ENCODE measurements at places on chromosomes 5 and 9. TPM values are rescaled to one million over a fixed set of nuclear protein-coding genes. Genes with fewer than 3 reads are reported as not detected.

The EQTN gene
- total RNA-seq = not detected

The AQP3 gene
- 173 TPM for total RNA-seq

The INSL4 gene
- total RNA-seq = not detected

The FAM13B gene
- total RNA-seq = 55.3 TPM

- DNase-seq = no peak
Observed at GRCh38 chr5:135881244-135881643, 14.4 kb downstream of the IL9 start.

GRCh38 chr9:78213712-78214111 lies 22.2 kb upstream of the CEP78 start:
- DNase-seq = peak; percentile 12

DNA sequence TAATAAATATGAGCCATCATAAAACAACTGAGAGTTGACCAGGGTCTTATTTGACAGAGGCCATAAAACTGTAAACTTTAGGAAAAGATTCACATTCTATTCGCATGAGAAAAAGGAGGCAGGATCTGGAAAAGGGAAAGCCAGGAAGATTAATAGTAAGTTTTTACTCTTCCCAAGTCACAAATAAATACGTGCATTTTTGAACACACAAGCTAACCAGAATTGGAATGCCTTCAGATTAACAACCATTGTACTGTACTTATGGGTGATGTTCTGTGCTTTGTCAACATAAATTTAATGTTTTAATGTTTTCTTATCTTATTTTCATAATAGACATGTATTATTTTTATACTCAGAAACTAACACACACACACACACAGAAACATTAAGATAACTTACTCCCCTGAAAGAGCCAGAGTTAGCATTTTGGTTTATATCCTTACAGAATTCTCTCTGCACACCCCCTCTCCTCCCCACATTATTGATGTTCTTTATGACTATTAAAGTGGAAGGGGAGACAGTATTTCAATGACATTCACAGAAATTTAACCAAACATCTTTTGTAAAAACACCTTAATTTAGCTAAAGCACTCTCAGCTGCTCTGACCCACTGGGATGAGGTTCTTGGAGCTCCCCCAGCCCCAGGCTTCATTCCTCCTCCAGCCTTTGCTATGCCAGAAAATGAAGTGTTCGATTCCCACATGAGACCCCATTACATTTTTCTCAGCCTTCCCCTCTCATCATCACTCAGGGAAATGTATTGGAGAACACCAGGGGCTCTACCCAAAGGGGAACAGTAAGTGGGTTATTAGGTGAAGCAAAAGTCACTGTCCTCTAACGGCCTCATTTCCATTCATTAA lies 155.5 kb downstream of the ESM1 start:
- no peak for DNase-seq

GRCh38 chr9:107119735-107120134 lies 163.3 kb upstream of the RAD23B start:
- DNase-seq = no peak

- no peak for DNase-seq
Observed at GRCh38 chr9:21287280-21287679, 17.8 kb downstream of the IFNA5 start.

DNA sequence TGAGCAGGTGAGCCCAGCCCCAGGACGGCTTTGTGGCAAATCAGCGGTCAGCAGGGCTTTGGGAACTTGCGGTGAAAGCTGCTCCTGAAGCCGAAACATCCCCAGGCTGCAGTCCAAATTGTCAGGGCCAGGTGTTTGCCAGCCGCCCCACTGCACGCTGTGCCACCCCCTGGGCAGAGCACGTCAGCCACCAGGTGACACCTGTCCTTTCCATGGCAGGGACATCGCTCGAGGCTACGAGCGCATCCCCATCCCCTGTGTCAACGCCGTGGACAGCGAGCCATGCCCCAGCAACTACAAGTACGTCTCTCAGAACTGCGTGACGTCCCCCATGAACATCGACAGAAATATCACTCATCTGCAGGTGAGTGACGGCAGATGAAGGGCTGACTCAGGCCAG lies 64.4 kb upstream of the CACNA1B start:
- no peak for DNase-seq

- DNase-seq = no peak
Observed at GRCh38 chr5:162496100-162496808, 428.7 kb downstream of the GABRG2 start.

DNA sequence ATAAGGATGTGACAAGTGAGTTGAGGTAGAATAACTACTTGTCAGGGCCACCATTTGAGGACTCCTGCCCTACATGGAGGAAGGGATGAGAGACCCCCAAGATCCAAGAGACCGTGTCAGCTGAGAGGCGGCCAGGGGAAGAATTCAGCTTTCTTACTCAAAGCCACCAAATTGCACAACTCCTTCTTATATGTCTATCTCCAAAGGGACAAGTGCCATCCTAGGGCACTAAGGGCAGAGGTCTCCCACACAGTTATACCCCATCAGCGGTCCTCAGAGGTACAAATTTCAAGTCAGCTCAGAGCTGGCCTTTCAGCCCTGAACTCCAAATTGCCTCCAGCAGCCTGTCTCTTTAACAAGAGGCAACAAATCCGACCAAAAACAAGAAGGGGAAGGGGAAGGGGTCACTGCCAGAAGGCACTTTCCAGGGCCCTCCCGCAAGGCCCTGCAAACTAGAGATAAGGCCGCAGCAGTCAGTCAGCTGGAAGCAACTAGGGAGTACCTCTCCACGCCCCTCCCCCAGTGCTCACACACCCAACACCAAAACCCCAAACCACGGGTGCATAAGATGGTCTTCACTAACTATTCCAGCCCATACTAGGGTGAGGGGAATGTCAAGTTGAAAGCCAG lies 6.1 kb upstream of the STOML2 start:
- DNase-seq = no peak

- DNase-seq = no peak
Observed at GRCh38 chr5:68673106-68673822, 420.6 kb upstream of the SLC30A5 start.

GRCh38 chr5:140054086-140054689 lies 11.1 kb upstream of the NRG2 start:
- DNase-seq = no peak

DNA sequence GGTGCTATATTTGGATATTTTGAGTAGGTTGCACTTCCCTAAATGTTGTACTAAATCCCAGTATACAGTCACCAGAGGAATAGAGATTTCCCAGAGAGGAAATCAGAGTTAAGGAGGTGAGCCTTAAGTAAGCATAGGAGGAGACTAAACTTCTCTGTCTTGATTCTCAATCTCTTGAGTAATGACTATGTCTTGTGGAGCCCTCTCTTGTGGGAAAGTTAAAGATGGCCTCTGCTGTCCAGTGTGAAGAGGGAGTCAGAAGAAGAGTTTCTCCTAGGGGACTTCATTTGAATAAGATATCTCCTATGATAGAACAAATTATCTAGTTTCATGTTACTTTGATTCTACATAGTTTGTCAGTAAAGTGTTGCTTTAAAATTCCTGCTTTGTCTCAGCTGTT lies 502.5 kb downstream of the PDE4D start:
- DNase-seq = no peak

- DNase-seq = no peak
Observed at GRCh38 chr9:37010180-37010579, 23.9 kb downstream of the PAX5 start.

- DNase-seq = no peak
Observed at GRCh38 chr9:106590759-106591505, 272.0 kb upstream of the ZNF462 start.

DNA sequence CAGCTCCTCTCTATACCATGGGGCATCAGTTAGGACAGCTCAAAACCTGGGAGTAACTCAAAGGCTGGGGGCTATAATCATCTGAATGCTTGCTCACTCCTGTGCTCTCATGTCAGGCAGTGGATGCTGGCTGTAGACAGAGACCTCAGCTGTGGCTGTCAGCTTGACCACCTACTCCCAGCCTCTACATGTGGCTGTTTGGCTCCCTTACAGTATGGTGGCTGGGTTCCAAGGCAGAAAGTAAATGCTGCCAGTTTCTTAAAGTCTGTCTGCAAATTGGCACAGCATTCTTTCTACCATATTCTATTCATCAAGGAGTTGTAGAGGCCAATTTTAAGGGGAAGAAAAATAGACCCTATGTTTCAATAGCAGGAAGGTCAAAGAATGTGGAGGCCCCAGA lies 66.9 kb downstream of the TMC1 start:
- DNase-seq = no peak

GRCh38 chr5:147666419-147666818 lies 116.1 kb downstream of the JAKMIP2 start:
- DNase-seq = no peak

GRCh38 chr9:111149018-111149759 lies 110.9 kb upstream of the LPAR1 start:
- DNase-seq = no peak

DNA sequence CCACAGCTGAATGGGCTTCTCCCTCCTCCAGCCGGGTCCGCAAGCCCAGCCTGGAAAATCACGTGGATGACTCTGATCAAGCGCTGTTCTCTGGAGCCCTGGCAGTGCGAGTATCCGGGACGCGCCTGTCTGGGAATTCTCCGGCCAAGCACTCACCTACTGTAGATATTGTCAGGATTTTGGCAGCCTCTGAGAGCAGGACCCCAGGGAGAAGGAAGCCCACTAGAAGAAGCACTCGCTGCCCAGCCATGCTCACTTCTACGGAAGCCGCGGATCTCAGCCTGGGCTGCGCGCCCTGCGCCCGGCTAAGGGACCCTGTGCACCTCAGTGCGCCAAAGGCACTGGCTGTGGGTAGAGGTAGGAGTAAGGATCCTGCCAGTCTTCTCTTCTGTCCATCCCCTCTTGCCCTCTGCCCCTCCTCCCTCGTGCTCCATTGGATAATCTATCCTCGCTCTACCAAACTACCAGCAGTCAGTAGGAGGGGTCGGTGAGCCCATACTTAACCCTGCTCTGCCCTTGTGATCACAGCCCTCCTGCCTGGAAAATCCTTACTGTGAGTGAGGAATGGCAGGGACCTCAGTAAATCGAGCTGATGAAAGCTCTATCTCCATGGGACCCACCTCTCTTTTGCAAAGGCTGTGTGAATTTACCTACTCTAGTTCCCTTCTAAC lies at the start of gene UGT3A2:
Gene UGT3A2 (minus strand): TSS at position 343 of the 671 bp plus-strand sequence. CDS start 93 bp downstream, at position 250.
- DNase-seq = no peak

GRCh38 chr5:43353668-43354067 lies 40.5 kb upstream of the HMGCS1 start:
- DNase-seq = no peak

DNA sequence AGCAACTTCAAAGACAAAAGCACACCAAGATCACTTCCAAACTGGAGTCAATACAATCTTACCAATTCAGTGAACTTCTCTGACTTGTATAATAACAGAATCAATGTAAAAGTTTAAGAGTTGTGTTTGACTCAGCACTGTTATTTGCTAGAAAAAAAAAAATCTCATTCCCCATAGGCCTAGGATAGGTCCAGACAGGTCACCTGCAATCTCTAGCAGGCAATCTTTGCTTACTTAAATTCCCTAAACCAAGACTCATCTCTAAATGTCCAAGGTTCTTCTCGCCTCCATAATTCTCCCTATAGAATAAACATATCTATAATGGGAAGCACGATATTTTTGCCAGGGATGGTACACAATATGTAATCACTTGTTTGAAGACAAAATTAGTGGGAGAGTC lies 2.5 kb downstream of the FAM169A start:
- no peak for DNase-seq

DNA sequence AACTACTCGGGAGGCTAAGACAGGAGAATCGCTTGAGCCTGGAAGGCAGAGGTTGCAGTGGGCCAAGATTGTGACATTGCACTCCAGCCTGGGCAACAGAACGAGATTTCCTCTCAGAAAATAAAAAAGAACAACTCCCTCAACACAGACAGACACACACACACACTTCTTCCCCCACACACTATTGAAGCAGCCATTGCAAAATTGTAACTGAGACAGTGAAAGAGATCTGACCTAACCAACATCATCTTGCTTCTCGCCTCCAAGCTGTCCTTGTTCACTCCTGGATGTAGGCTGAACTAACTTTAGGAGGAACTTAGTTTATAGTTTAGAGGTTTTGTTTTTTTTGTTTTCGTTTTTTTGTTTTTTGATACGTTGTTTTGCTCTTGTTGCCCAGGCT lies 13.0 kb upstream of the PLIN2 start:
- DNase-seq = no peak

DNA sequence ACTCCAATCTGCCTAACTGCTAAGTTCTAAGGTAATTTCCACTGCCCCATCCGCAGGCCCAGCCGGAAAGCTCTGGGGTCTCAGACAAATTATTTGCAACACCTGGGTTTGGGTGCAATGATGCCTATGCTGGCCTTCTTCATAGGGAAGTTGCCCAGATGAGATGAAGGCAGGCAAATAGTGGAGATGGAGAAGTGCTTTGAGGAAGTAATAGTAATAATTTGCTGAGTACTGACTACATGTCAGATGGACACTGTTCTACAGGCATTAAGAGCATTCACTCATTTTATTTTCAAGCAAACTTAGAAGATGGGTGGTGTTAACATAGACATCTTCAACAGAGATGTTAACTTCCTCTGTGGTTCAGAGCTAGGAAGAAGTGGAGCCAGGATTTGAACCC lies 3.8 kb downstream of the PCDH12 start:
- DNase-seq = no peak

- no peak for DNase-seq
Observed at GRCh38 chr9:37936376-37936775, 32.4 kb upstream of the SLC25A51 start.

DNA sequence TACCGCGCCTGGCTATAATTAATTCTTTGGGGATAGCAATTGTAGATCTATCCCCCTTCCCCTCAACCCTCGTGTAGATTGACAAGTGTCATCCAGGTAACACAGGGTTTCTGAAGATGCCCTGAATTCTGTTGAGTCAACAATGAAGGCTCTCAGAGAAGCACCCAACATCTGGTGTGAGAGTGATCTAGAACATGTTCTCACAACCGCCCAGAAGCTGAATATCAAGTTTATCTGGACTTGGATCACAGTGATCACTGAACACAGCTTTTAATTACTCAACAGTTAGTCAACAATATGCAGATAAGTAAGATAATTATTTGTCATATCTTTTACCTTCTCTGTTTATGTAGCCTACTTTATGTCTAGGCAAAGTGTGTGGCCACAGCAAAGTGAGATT lies 204.2 kb upstream of the RGMB start:
- no peak for DNase-seq

DNA sequence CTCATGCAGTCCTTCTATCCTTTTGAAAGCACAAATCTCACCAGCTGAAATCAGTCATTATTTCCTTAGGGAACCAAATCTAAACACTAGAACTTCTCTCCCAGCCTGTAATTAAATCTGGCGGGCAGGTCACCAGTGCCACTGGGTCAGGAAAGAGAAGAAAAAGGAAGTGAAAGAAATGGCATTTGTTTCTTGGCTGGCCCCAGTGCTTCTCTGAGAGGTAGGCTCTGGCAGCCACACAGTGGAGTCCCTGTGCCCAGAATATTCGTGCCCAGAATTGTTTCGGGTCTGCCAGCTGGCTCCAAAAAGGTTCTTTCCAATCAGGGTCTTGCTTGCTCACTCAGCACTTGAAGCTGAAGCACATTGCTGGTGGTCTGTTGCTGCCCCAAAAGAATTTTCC lies 133.9 kb upstream of the MTAP start:
- DNase-seq = no peak
